ENCODE measurements at places on chromosomes 2 and 18.

GRCh38 chr2:241310917-241311566, 4.4 kb downstream of the HDLBP start:
- DNase-seq = no peak

GRCh38 chr2:116109471-116109870, 1667.0 kb downstream of the DPP10 start:
- no peak for DNase-seq

- DNase-seq = peak; percentile 70
Observed at GRCh38 chr2:11863513-11864328, 117.3 kb downstream of the LPIN1 start.

DNA sequence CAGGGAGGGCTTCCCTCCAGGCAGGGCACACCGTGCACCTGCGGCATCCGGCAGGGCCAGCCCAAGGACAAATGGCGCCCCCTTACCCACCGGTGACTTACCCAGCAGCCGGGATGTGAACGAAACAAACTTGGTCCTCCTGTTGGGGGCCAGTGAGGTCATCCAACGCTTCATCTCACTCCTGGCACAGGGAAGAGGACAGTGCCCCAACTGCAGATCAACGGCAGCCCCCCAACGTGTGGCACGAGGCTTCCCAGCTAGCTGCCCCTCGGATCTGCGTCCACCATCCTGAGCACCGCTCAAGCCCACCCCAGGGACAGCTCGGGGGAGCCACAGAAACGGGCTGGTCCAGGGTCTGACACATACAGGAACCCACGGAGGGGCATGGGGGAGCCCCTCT, 12.0 kb downstream of the SNORC start:
- no peak for DNase-seq

DNA sequence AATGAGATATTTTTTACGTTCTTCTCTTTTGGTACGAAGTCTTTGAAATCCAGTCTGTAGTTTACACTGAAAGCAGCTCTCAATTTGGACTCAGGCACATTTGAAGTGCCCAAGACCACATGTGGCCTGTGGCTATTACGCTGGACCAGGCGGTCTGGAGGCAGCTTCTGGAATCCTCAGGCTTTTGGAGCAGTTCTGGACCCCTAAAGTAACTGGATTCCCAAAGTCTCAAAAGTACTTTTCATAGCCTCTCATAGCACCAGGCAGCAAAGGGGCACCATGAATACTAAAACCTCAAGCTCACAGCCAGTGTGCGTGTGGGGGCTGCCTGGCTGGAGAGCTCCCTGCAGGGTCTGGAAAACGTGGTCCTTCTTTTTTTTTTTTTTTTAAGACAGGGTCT, 119.0 kb downstream of the SMAD7 start:
- no peak for DNase-seq

DNA sequence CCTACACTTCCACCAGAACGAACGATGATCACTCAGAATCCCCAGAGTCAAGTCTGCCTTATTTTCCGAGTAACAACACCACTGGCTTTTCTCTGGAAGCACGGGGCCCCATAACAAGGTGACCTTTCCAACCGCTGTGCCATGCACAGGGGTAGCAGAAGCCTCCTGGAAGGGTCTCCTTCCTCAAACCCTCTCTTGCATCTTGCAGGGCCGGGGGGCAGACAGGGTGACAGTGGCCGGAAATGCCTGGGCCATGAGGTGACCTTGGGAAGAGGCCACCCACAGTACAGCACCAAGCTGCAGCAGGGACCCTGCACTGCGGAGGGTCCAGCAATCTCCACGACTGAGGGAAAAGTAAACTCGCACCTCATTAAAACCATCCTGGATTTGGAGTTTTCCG, 108.5 kb downstream of the PXDN start:
- no peak for DNase-seq

DNA sequence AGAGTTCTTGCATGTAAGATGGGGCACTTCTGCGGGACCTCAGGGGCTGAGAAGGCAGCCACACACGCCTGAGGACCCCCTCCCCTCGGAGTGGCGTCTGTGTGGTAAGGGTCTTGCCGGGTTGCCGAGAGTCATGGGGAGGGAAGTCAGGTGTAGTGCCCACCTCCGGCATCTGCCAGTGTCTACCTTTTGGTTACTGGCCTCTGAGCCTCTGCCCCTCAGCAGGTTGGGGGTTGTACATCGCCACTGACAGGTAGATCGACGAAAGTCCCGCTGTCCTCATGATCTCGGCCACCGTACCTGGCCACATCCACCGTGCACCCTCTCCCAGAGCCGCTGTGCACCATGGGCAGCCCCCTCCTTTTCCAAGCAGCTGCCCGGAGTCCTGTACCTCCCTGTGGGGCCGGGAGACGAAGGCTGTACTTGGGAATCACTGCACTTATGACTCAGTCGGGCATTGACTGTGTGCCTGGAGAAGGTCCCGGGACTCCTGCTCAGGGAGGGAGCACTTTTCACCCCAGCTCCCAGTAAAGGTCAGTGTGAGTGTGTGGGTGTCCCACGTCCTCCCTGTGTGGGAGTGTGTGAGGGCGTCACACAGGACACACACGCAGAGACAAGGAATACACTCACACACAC, 332.4 kb upstream of the MYT1L start:
- DNase-seq = no peak

DNA sequence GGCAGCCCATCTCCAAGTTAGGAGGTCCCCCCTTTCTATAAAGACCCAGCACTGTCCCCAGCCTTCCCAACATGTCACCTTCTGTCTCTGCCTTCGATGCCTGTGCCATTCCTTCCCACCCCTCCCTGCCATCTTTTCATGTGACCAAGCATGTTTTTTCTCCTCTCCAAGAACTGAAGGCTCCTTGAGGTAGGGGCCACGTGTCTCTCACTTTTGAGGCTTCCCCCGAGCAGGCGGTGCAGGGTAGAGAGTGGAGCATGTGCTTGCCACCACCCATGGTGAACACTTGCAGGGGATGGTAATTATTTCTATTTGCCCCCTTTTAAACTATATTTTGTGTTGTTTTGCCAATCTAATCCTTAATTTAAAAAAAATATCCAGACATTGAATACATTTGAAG, 168.4 kb downstream of the ACKR3 start:
- DNase-seq = no peak

- peak; percentile 50 for DNase-seq
Observed at GRCh38 chr2:96527286-96528005, 9.1 kb upstream of the ARID5A start.
